ENCODE measurements at places on chromosomes 6 and 20.

DNA sequence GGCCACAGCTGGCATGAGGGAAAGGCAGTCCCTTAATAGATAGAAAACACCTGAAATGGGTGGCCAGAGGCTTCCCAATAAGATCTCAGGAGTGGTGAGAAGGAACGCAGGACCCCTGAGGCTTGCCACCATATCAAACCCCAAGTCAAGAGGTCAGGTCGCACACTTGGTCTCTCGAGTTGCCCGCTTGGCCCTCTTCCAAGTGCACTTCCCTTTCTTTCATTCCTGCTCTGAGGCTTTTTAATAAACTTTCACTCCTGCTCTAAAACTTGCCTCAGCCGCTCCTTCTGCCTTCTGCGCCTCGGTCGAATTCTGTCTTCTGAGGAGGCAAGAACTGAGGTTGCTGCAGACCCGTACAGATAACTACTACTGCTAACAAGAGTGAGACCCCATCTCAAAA is 64.2 kb downstream of the SLC2A10 start:
- no peak for DNase-seq

- no peak for DNase-seq
Measured at GRCh38 chr6:70176842-70177550, 125.9 kb downstream of the COL9A1 start.

DNA sequence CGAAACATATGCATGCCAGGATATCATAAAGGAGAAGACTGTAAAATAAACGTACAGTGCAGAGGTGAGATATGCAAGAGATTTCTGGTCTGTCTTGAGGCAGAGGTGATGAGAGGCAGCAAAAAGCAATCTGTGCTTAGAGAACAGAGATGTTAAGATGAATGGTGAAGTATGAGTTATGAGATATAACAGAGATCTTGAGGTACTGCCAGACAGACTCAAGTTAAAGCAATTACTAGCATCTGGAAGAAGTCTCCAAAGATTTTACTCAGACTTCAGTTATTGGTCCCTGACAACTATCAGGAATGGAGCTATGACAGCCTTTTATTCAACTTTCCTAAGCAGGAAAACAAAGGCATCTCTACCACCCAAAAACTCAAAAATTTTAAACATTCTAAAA is 122.8 kb upstream of the DST start:
- no peak for DNase-seq

GRCh38 chr6:141202626-141203025 is 930.1 kb upstream of the GJE1 start:
- no peak for DNase-seq
